Hematopoietic multipotent progenitor cell treated with erythropoietin and hydrocortisone succinate and interleukin-3 and kit ligand, for 8 days (in vitro differentiated cells): ENCODE measurements at places on chromosomes 7 and 10.

- DNase-seq = no peak
These were observed 92.5 kb downstream of the EZH2 start for GRCh38 chr7:148791546-148791945.

GRCh38 chr7:17661982-17662585 lies 278.2 kb downstream of the SNX13 start:
- no peak for DNase-seq

GRCh38 chr10:66642217-66642616 lies 283.6 kb upstream of the LRRTM3 start:
- DNase-seq = no peak

DNA sequence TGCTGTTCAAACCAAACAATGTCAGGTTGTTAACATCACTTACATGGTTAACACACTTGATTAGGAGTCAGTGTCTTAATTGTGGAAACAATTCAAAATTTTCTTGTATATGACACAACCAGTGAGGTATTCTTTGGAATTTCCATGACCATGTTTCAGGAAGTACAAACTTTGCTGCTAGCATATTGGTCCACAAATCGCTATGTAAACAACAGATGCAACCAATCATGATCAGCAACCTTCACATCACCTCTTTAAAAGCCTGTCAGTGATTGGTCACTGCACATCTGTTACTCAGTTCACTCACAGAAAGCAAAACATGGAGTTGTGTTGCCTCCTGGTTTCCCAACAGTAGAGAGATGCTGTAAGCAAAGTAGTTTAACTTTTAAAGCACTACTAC lies 108.9 kb upstream of the FAM3C start:
- no peak for DNase-seq

DNA sequence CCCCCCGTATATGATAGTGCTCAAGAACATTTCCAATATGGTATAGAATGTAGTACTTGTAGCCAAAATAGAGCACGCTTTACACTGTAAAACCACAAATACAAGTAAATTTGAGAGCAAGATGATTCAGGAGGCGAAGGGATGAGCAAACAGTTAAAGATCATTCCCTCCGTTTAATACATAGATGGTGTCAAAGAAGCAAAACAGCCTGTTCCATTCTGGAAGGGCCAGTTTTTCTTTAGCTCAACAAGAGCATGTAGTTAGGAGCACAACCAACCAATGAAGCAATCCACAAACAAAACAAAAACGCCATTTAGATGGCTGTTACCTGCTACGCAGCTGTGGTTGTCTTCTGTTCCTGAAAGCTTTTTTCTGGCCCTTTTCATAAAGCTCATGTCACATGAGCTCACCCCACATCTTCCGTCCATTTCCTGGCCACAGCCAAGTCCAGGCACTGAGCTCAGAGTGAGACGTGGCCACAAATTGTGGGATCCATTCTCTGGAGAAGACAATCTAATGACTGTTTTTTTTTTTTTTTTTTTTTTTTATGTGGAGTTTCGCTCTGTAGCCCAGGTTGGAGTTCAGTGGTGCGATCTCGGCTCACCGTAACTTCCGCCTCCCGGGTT lies 185.6 kb downstream of the FANK1 start:
- no peak for DNase-seq

GRCh38 chr7:133345690-133346421 lies 93.0 kb downstream of the EXOC4 start:
- DNase-seq = no peak

DNA sequence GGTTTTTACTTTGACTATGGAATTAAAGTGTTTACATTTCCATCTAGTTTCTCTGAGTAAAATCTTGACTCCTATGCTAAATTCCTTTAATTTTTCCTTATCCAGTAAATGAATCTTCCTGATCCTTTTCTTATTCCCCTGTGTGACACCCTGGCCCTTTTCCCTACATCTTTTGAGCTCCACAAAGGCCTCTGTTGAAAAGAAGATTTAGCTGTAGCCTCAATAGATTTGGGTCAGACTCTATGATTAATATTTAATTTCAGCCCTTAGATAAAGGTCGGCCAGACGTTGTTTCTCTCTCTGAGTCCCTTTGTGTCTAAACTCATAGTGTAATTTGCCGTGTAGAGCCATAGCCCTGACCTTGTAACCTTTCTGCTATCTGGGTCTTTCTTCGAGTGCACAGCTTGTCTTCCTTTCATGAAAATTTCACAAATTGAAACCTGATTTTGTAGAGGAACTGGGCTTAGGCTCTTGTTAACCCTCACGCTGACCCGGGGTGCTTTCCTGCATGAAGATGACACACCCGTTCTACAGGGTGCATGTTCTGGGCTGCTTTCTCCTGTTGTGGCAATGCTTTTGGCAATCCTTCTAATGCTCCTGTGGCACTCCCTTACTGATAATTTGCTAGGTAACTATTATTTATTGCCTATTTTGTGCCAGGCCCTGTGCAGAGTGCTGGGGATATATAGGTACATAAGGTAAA lies 21.2 kb downstream of the LSMEM1 start:
- no peak for DNase-seq

DNA sequence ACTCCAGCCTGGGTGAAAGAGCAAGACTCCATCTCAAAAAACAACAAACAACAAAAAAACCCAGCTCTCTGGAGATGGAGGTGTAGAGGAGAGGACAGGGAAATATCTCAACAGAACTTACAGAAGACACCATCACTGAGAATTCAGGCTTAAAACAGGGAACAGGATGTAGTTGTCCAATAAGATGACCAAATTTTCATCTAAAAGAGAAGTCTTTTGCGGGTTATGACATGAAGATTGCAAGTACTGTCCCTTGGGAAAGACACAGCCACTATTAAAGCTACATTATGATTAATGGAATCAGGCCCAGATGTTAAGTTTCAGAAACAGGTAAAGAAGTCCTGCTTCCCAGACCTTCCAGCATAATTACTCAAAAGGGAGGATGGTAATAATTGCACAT lies 235.2 kb upstream of the NRP1 start:
- DNase-seq = no peak
